Natural killer cell treated with Interleukin-12 subunit alpha and Interleukin-12 subunit beta and Interleukin-15 and Interleukin-18, amount 100 ng/mL, for 72 hours (primary cell): ENCODE measurements at places on chromosomes 1 and 21.

DNA sequence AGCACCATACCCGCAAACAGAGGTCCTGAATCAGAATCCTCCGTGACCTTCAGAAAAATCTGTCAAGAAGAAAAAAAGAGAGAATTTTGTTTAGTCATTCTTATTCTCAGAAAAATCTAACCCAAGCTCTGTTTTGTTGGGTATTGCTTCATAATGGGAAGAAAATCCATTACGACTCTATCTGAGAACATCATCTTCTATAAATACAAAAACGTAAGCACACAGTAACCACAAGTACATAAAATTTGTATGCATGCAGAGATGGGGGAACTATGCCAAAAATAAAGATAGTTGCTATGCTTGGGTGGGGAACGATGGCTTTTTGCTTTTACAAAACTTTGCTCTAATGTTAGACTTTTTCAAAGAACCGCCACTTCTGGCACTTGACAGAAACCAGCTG is 84.2 kb downstream of the ABCA4 start:
- H3K36me3 ChIP-seq = no peaks in the 10 kb centered on the region
- H3K4me1 ChIP-seq = peaks cover 28% of the 10 kb centered on the region

DNA sequence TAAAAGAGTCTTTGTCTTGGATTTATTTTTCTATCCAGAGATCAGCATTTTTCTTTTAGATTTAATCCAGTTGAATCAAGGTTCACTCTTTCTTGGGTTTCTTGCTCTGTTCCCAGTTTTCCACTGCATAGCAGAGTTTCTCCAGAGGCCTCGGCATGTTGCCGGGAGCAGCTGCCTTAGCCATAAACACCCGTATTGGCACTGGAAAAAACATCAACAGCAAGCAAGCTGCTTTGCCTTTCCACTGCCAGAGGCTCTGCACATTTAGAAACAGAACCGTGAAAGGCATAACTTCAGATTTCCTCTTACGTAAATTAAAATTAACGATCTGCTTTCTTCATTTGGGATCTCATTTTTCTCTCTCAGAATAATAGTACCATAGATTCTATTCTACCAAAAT is 181.8 kb upstream of the L1TD1 start:
- DNase-seq = no peak
- H3K27me3 ChIP-seq = no peaks in the 10 kb centered on the region
- H3K27ac ChIP-seq = no peak overlapping the region

DNA sequence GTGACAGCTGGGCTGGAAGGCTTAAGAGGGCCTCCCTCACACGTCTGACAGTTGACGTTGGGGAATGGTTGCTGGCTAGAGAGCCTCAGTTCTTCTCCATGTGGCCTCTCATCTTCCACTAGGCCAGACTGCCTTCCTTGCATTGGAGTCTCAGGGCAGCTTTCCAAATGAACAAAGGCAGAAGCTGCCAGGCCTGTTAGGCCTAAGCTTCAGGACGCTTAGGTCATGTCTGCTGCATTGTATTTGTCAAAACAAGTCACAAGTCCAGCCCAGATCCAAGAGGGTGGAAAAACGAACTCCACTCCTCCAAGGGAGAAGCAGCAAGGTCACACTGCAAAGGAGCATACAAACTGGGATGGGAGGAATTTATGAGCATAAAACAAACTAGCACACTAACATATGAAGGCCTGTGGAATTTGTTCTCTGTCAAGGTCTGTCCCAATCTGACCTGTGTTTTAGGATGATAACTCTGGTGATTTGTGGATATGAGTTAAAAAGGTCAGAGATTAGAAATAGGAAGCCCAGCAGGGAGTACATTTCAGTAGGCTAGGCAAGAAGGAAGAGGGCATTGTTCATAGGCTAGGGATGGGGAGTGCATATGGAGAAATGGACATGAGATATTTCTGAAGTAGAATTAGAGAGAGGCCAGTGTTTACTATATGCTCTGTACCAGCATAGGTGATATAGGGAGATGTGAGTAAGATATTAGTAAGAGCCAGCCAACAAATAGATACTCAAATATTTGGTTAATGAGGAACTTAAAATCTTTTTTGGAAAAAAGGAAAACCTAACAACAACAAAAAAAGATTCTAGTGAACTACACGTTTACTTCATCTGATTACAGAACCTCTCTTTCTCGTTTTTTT is 29.1 kb upstream of the CNN3 start:
- no peak overlapping the region for H3K4me3 ChIP-seq
- no peak for DNase-seq
- H3K4me1 ChIP-seq = no peaks in the 10 kb centered on the region
- no peaks in the 10 kb centered on the region for H3K27me3 ChIP-seq
- no peak overlapping the region for H3K27ac ChIP-seq

- no peaks in the 10 kb centered on the region for H3K4me1 ChIP-seq
- DNase-seq = no peak
- H3K27me3 ChIP-seq = no peaks in the 10 kb centered on the region
- no peak overlapping the region for H3K4me3 ChIP-seq
- no peaks in the 10 kb centered on the region for H3K36me3 ChIP-seq
- no peak overlapping the region for H3K27ac ChIP-seq
Observed at GRCh38 chr1:189654906-189655305, 822.8 kb downstream of the BRINP3 start.

DNA sequence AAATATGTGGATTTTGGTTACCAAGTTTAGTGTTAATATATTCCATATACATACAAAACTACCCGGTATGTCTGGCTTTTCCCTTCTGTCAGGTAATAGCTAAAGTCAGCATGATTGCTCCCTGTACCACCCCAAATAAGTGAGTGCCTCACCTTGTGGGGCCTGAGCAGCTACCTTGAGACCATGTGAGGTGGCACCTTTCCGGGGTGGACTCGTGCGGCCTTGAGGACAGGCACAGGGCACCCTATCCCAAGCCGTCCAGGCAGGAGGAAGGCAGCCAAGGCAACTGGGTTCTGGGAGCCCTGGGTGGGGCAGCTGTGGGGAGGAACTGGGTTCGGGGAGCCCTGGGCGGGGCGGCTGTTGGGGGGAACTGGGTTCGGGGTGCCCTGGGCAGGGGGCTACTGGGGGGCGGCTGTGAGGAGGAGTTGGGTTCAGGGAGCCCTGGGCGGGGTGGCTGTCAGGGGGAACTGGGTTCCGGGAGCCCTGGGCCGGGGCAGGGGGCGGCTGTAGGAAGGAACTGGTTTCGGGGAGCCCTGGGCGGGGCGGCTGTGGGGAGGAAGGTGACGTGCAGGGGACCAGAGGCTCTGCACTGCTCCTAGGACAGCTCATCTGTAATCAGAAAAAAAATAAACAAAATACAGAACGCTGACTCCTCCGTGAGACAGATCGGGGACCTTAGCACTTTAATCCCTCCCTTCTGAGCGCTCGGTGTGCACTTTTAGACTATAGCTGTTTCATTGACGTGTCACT is 63.3 kb downstream of the POFUT2 start:
- H3K4me3 ChIP-seq = peak overlapping the region; percentile 34
- peaks cover 29% of the 10 kb centered on the region for H3K27me3 ChIP-seq
- H3K36me3 ChIP-seq = no peaks in the 10 kb centered on the region
- H3K27ac ChIP-seq = no peak overlapping the region
